ENCODE measurements at places on chromosomes 1 and 21.
A peak's percentile ranks its signal among the peaks of the same experiment; 100 is the strongest.

- DNase-seq: no peak
Measured at GRCh38 chr1:215584389-215584788, 17.3 kb downstream of the KCTD3 start.

DNA sequence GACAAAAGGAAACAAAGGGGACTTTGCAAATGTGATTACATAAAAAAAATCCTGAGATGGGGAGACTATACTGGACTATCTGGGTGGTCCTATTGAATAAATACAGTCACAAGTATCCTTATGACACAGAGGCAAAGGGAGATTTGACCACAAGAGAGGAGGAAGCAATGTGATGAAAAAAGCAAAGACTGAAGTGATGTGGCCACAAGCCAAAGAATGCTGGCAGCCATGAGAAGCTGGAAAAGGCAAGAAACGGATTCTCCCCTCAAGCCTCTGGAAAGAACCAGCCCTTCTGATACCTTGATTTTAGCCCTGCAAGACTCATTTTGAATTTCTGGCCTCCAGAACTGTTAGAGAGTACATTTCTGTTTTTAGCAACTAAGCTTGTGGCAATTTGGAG, 36.4 kb downstream of the OLFML2B start:
- peak; percentile 40 for DNase-seq

DNA sequence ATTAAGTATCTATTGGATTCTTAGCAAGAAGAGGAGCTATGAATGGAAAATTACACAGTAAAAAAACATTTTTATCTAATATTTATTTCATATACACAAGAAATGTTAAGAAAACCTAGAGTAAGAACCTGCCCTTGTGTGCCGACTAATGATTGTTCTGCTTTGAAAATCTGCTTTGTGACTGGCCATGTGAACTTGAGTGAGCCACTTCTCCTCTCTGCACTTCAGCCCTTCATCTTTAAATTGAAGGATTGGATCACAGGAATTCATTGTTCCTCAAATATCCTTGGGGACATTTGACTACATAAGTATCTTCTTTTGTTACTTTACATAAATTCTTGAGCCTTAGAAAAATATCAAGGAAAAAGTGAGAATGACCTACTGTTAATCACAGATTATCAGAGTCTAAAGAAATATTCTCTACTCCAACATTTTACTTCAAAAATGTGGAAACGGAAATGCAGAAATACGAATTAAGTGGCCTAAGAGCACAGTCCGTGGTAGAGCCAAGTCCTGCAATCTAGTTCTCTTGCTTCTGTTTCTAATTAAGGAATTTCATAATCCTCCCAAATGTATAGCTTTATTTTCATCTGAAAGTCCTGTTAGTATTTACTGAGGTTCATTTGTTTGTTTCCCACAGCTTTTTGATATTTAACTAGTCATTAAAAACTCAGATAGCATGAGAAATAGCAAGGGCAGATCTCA, 46.3 kb upstream of the SAMSN1 start:
- DNase-seq: no peak

- DNase-seq: no peak
Measured at GRCh38 chr21:15455819-15456462, 273.8 kb upstream of the USP25 start.

DNA sequence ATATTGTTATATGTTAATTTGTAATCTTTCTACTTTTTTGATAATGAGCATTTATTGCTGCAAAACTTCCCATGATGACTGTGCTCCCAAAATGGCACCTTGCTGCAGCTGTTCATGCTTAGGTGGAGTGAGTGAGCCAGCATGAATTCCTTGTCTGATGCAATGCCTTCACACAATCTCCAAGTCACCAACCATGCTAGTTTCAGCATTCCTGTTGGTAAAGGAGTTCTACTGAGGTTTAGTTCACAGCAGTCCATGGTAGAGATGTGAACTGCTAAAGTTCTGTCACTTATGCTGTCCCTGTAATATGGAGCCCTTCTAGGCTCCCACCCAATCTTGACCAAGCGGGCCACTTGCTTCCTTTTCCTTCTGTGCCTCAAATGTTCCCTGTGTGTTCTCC, 26.2 kb upstream of the PRKACB start:
- peak; percentile 62 for DNase-seq

GRCh38 chr1:95021119-95021518, 51.6 kb downstream of the ALG14 start:
- no peak for DNase-seq

GRCh38 chr1:115299266-115299665, 38.8 kb downstream of the NGF start:
- no peak for DNase-seq

GRCh38 chr21:42073145-42074099, 2.3 kb downstream of the UMODL1 start:
- DNase-seq: no peak

DNA sequence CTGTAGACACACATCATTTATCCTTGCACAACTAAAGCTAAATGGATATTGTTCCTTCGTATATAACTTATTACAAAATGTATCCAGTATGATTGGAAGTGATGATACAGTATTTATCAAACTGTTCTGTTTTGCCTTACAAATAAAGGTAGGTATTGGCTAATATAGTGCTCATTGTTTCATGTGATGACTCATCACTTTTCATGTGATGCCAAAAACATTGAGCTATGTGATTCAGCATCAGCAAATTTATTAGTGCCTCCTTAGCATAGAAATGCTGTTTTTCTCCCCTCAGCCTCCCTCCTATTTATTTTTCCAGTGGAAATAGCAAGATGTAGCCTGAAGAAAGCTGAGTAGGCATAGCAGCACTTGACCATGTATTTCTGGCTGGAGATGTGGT, 228.6 kb upstream of the LYPLAL1 start:
- peak; percentile 17 for DNase-seq

DNA sequence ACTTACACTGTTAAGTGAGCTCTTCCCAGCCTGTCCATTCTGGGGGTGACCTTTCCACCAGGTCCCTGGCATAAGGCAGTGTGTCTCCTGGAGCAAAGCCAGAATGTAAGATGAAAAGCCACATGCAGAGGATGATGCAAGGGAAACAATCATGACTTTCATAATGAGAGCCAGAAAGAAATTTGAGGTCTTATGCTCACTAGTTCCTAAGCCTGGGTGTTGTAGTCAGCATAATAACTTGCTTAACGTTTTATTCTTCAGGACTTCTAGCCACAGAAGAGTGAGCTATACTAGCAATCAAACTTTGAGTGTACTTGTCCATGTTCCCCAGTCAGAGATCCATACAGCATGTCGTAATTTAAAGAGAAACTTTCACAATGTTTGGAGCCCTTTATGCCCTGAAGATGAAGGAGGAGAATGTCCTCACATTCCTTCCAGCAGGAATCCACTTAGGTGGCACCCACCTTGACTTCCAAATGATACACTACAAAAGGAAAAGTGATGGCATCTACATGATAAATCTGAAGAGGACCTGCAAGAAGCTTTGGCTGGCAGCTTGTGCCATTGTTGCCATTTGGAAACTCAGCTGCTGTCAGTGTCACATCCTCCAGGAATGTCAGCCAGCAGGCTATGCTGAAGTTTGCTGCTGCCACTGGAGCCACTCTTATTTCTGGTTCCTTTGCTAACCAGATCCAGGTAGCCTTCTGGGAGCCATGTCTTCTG, 60.5 kb upstream of the FOXD3 start:
- DNase-seq: peak; percentile 7

DNA sequence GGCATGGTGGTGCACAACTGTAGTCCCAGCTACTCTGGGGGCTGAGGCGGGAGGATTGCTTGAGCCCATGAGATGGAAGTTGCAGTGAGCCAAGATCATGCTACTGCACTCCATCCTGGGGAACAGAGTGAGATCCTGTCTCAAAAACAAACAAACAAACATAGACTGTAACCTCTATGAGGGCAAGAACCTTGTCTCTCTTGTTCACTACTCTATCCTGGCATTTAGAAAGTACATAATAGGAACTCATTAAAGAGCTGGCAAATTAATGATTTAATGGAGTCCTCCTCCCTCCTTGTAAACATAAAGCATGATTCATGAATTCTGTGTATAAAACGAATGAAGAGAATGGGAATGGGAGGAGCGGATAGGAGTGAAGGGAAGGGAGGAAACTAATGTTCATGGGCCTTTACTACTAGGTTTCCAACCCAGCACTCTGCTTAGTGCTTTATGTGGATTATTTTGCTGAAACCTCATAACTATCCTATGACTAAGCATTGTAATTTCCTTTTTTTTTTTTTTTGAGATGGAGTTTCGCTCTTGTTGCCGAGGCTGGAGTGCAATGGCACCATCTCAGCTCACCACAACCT, 8.6 kb downstream of the LMOD1 start:
- DNase-seq: peak; percentile 85

- DNase-seq: no peak
Measured at GRCh38 chr1:152904688-152905440, 3.5 kb upstream of the IVL start.

DNA sequence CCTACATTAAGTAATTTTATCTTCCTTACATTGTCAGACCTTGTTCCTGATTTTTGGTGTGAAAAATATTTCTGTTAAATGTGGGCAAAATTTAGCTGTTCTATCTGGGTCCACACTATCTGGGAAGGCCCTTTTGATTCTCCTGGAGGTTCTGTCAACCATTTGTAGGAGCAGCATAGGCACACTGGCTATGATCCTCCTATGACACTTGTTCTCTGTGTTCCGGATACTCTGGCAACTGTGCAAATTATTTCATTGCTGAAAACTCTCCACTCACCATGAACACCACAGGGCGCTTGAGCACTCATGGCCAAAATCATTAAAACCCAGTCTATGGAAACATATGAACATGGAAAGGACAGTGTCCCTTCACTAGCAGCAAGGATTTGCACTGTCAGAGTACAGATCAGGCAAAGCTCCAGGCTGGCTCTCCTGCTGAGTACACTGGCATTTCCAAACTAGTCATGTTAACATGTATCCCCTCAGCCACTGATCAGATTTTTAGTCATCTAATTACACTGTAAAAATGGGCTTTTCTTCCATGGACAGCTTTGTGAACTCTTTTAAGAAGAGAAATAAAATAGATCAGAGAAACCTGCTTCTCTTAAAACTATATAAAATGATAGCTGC, 43.9 kb upstream of the SGIP1 start:
- DNase-seq: peak; percentile 48

DNA sequence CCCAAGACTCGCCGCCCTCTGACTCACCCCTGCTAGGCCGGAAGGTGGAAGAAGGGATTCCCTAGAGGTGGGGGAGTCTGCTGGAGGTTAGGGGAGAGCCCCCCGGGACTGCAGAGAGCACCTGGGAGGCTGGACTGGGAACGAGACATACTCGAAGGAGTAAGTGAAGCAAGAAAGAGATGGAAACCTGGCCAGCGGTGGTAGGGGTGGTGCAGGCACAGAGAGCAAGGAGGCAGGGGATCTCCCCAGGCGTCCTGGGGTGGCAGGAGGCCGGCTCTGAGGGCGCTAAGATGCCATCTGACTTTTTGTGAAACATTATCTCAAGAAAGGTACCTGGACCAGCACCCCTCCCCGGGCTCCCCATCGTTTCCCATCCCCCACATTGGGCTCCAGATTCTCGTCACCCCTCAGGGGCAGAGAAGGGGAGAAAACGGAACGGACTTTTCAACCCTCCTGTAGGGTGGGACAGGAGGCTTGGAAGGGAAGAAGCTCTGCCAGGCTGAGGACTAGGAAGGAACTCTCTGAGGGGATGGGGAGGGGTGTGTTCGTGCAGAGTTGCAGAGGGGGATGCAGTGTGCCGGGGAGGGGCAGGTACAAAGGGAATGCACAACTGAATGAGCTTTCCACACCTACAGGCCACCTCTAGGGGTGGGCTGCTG, 708 bp downstream of the CHRNB2 start:
- no peak for DNase-seq
